Activated effector memory CD4-positive, alpha-beta T cell treated with Interleukin-2 at 50 U/mL for 16 hours (primary cell): ENCODE measurements at places on chromosomes 4 and X.

- no peak for DNase-seq
These were observed 98.5 kb downstream of the FRAS1 start for GRCh38 chr4:78155616-78156105.

DNA sequence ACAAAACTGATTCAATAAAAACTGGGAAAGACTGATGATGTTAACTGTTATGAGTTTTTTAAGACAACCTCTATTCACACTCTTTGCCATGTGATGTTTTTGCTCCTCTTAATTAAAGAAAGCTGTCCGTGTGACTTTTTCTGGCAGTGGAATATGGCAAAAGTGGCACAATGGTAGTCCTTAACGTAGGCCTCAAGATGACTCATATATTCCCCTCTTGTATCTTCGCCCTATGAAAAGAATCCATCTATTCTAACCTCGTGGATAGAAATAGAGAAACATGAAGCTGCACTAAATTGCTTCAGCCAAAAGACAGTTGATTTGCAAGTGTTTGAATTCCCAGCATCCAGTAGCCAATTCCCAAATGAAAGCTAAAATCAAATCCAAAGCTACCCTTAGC, 603.8 kb upstream of the PCDH7 start:
- DNase-seq: no peak

- no peak for DNase-seq
These were observed 55.0 kb upstream of the TADA2B start for GRCh38 chr4:6988016-6988715.

- DNase-seq: no peak
These were observed 105.9 kb downstream of the THOC2 start for GRCh38 chrX:123626962-123627361.

GRCh38 chr4:124167602-124168001, 544.9 kb downstream of the ANKRD50 start:
- DNase-seq: no peak

DNA sequence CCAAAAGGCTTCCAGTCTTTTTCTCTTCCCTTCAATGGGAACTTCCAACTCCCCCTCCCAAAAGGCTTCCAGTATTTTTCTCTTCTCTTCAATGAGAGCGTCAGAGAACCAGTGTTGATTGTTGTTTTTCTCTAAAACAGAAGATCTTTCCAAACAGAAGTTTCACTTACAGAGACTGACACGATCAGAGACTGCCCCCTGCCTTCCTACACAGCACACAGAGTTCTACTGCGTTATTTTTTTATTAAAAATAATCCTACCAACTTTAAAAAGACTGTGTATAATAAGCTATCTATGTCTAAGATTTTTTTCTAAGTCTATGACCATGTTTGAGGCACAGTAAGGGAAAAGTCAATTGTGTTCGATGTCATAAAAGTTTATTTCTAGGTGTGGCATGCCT, 3.5 kb upstream of the HTR2C start:
- no peak for DNase-seq

GRCh38 chr4:1711055-1711570, 1.0 kb downstream of the SLBP start:
- no peak for DNase-seq

DNA sequence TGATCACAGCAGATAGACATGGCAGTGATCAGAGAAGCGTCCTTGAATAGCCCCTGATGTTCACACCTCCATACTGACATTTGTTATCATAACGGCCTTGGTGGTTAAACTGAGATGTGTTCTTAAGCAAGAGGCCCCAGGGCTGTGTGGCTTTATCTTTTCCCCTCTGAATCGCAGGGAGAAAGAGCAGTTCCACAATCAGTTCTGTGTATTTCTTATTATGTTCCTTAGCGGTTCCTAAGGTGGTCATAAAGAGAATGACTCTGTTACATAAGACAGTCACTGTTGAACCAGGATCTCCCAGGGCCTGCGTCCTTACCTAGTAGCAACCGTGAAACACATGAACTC, 52.8 kb upstream of the CBR4 start:
- DNase-seq: no peak

GRCh38 chrX:74133156-74133796, 170.7 kb upstream of the ZCCHC13 start:
- DNase-seq: no peak

DNA sequence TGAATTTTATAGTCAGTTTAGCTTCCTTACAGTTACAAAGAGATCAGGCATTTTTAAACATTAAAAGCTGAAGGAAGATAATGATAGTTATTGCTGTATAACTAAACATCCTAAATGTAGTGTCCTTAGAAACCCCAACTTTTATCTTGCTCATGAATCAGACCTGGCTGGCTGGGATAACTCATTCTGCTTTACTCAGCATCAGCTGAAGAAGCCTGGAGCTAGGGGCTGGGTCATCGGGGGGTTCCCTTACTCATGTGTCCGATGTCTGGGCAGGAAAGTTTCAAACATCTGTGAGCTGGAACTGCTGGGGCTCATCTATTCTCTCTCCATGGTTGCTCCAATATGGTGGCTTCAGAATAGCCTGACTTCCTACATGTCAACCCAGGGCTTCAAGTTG, 113.9 kb downstream of the MTNR1A start:
- DNase-seq: no peak

GRCh38 chr4:63349674-63350025, 1059.6 kb downstream of the TECRL start:
- no peak for DNase-seq

DNA sequence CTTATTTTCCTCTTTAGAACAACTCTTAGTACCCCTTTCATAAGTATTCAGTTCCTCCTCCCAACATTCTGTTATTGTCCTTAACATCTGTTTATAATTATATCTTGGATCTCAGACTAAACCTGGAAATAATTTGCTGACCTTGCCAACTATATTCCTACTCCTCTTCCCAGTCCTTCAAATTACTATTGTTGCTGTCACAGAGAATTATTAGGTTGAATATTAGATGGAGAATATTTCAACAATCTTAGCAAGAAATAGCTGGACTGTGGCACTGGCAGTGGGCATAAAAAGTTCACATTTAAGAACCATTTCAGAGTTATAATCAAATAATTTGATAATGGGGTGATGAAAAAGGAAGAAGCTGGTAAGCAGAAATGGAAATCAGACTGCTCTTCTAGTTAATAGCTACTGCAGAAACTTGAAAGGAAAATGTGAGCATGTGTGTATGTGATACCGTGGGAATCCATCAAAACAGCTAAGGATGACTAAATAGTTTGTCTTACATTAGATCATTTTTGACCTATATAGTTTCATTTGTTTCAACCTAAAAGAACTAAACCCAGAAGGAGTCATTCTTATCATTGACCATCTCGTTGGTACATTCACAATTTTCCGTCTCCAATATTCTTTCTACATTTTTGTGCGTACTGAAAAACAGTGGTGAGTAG, 43.3 kb upstream of the PRDM8 start:
- DNase-seq: no peak

- no peak for DNase-seq
These were observed 54.1 kb downstream of the TXK start for GRCh38 chr4:48079972-48080391.

GRCh38 chrX:20063153-20063552, 53.6 kb downstream of the MAP7D2 start:
- no peak for DNase-seq

DNA sequence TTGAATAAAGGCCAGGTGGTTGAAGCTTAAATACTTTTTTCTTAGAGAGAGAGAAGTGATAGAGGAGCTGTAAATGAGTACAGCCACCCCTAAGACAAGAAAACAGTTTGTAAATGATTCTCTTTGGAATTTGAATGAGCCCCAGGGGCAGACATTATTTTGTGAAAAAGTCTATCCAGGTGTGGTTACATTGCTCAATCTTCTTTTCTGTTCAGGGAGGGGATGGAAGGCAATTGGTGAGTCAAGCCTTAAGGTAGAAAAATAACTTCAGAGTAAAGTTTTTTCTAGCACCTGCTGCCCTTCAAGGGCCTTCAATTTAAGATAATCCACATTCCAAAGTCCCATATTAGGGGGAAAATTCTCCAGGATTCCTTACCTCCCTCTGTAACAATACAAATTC, 646.7 kb downstream of the PDHA2 start:
- no peak for DNase-seq

- DNase-seq: no peak
These were observed 102.5 kb upstream of the MID1 start for GRCh38 chrX:10722851-10723250.

DNA sequence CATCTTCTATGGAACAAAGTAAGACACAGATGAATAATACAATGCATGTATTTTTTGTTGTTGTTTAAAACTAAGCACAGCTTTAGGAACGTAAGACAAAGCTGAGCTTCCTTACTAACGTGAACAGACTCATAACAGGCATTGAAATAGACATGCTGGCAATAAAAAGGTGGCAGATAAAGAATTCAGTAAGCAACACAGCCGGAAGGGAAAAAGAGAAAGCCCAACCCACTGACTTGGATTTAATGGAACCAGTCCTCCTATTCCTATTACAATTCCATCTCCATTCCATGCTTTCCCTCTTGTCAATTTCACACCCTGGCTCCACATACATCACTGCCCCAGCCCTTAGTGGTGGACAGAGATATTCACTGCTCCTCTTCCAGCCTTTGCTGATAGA, 182.1 kb downstream of the NSUN7 start:
- DNase-seq: no peak

DNA sequence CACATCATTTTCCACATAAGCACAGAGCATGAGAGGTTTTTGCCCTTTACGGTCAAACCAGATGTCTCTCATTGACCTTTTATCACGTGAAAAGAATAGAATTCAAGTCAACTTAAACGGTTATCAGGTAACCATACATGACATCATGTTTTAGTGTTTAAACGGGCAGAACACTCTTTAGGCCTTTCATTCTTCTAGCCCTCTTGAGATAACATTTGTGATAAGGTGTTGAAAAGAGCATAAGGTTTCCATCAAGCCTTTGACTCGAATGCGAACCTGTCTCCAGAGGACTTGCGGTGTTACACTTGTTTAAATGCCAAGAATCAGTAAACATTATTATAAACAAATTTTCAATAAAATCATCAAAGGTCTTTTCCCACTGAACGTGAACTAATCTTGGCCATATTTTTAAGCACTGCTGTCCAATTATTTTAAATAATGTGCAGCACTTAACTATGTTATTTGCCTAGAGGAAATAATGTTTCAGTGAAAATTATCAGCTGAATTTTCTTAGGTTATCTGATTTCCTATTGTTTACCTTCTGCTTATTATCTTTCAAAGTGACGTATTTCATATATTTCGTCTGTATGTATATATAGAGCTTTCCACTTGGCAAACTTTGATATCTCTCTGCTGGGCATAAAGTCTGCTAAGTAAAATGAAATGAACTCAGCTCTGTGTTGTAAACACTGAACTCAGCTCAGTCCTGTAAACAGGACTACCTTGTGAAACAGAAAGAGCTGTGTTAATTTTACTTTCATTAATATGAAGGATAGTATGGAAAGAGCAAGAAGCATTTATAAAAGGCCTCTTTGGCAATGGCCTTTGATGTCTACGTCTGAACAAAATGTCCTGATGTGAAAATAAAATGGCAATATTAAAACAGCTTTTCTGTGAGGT, 33.3 kb downstream of the TENM3 start:
- DNase-seq: no peak

GRCh38 chr4:83658806-83659205, 122.9 kb downstream of the GPAT3 start:
- DNase-seq: no peak

DNA sequence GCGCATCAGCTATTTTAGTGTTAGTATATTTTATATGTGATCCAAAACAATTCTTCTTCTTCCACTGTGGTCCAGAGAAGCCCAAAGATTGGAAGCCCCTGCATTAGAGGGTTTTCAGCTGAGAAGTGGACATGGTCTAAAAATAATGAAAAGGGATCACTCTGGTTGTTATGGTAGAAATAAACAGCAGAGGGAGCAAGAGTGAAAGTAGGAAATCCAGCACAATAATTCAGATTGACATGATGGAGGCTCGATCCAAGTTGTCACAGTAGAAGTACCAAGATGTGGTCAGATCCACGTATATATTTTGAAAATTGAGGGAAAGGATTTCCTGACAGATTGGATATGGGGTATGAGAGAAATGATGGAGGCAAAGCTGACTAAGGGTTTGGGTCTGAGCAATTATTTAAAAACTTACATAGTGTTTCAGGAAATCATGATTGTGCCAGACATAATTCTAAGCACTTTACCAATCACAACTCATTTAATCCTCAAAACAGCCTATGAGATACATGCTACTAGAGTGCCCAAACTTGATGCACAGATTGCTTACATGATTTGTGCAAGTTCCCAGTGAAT, 17.0 kb upstream of the TMEM144 start:
- DNase-seq: no peak

GRCh38 chr4:76781698-76782595, 116.0 kb downstream of the SOWAHB start:
- no peak for DNase-seq

- no peak for DNase-seq
These were observed 25.4 kb downstream of the C4orf17 start for GRCh38 chr4:99536271-99536670.

DNA sequence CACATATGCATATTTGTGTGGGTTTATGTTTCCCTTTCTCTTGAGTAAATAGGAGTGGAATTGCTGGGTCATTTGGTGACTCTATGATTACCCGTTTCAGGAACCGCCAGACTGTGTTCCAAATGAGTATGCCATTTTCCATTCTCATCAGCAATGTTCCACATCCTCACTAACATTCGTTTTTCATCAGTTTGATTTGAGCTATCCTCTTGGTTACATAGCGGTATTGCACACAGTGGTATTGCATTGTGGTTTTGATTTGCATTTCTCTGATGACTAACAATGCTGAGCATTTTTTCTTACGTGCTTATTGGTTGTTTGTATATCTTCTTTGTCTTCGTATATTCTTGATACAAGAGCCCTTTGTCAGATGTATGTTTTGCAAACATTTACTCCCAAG, 218.0 kb upstream of the AMOT start:
- DNase-seq: no peak

- DNase-seq: no peak
These were observed 278.5 kb downstream of the EPHA5 start for GRCh38 chr4:65391814-65392213.

- DNase-seq: no peak
These were observed 214.5 kb downstream of the KIT start for GRCh38 chr4:54872261-54872660.

DNA sequence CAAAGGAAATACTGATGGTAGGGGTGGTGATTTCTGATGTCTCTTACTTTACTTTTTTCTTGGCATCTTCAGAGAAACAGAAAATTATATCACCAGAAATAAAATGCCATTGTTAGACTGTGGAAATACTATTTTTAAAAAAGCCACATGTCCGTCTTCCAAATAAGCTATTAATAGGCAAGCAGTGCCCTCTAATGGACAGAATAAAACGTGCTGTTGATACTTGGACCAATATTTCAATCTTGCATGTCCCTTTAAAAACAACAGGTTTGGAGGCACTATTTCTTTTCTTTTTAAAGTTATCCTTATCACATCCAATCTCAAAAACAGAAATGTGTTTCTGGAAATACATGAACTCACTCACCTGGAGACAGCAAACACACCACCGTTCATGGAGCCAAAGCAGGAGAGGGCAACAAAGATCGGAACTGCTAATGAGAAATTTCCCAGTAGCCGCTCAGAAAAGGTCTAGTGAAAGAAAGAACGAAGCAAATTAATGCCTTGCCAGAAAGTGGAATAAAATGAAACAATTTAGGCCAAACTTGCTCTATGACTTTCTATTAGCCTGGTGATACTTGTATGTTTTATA, 59.2 kb downstream of the SLC7A11 start:
- no peak for DNase-seq

GRCh38 chrX:57900975-57901374, 9.3 kb downstream of the ZXDA start:
- DNase-seq: no peak

GRCh38 chr4:158826057-158826456, 57.2 kb downstream of the FNIP2 start:
- no peak for DNase-seq
